ENCODE measurements at places on chromosomes 4 and X. TPM values are rescaled to one million over a fixed set of nuclear protein-coding genes. Genes with fewer than 3 reads are reported as not detected.

ENOPH1 gene
- total RNA-seq: 29.9 TPM

KLF8 gene
- total RNA-seq: 14.1 TPM

ARHGAP24 gene
- total RNA-seq: 92.2 TPM

RPS6KA6 gene
- 0.55 TPM for total RNA-seq

KDR gene
- 45.5 TPM for total RNA-seq

CLNK gene
- total RNA-seq: not detected

NBDY gene
- total RNA-seq: 9.4 TPM
